ENCODE measurements at places on chromosomes 13 and 19.
A peak's percentile ranks its signal among the peaks of the same experiment; 100 is the strongest.

GRCh38 chr19:10551698-10552301 lies 8.1 kb downstream of the ATG4D start:
- DNase-seq, result peak; percentile 57

DNA sequence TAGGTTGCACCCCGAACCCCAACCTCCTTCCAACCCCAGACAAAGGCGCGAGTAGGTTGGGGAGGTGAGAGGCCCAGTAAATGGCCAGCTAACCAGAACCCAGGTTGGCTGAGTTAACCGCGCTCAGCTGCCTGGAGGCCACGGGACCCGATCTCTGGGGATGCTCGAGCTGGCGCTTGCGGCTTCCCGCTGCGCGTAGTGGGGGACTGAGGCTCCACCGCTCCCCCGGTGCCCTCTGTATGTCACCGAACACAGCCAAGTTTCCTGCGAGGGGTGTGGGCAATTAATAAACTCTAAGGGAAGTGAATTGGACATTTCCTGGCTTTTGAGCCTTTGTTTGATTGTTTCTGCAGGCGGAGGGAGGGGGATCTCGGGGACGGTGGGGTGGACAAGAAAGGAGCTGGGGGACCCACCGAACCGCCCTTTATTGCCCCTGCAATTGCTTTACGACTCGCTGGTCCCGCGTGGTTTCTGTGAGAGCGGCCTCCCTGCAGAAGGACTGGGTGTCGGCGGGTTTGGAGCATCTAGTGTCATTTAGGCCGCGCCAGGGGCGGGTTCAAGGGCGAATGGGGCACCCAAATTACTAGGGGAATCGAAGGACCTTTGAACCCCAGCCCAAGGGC lies 3.5 kb upstream of the ZIC5 start:
- DNase-seq, result no peak

DNA sequence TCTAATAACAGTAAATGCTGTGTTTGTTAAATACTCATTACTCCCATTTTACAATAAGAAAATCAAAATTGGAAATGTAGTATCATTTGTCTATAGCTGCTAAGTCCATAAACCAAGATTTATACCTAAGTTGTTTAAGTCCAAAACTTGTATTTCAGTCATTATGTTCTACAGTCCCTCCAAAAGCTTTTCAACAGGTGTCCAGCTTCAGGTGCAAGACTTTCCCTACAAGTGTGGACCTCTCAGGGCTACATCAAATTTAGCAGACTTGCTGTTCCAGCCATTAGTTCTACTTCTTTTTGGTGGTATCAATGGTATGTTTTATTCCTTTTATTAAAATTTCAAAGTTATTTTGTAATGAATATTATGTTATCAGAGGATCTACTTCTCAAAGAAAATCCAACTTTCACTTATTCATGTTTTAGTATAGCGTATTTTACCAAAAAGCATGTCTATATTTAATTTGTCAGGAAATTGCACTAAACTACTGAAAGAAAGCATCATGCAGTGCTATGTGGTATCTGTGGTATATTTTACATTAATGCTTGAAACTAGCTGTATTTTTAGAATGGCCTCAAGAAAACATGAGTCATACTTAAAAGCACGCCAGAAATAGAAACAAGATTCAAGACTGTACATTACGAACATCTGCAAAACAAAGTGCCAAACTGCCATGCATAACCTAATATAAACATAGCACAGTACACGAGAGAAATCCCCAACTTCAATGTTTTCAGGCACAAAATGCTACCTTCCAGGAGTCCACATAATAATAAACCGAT lies 44.5 kb downstream of the VWA8 start:
- DNase-seq, result peak; percentile 75

GRCh38 chr13:29905845-29906244 lies 55.4 kb upstream of the UBL3 start:
- DNase-seq, result peak; percentile 52

DNA sequence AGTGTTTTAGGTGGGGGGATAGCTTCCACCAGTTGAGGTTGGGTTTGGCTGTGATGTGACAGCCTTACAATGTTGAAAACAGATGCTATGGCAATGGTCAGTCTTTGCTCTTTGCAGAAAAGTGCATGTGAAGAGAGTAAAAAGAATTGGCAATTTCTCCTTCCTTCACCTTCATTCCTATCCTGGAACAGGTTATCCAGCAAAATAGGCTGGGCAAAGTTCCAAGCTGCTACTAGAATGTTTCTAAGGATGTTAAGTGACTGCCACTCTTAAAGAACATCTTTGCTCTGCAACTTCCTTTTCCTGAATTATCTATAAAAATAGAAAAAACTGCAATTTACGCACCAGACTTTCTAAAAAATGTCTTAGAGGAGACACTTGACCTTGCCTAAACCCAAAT lies 50.1 kb upstream of the MYCBP2 start:
- DNase-seq, result no peak

DNA sequence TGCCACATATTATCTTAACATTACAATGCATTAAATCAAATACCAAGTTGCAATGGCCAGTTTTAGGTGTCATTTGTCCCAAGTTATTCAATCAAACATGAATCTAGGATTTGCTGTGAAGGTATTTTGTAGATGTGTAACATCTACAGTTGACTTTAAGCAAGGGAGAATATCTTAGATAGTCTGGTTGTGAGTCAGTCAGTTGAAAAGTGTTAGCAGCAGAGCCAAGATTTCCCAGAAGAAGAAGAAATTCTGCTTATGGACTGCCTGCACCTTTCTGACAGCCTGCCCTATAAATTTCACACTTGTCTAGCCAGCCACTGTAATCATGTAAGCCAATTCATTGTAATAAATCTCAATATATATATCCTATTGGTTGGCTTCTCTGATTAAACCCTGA lies 41.3 kb upstream of the INTS6 start:
- no peak for DNase-seq

DNA sequence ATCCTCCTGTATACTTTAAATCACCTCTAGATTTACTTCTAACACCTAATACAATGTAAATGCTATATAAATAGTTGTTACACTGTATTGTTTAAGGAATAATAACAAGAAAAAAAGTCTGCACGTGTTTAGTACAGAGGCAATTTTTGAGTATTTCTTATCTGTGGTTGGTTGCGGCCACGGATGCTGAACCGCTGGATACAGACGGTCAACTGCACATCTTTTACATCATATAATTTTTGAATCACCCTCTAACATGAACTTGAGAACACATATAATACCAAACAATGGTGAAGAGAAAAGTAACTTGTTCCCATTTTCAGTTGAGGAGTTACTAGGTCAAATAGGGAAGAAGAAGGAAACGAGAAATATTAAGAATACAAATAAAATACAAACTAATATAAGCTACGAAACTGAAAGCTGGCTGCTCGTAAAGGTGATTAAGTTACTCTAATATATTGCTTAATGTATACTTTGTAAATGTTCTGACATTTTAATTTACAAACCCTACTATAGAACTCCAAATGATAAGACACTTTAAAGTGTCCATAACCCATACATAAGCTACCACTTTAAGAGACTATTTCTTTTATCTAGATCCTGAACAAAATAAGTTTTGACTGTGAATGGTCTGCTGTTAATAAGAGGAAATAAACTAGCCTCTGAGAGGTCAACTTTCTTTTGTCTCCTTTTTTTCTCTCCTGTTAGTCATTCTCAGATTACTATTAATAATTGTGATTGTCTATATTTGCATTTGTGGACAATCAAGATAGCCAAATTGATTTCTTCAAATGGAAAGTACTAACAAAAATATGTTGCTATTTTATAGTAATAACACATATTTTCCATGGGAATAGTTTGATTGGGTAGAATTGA lies 457.4 kb downstream of the DIAPH3 start:
- no peak for DNase-seq

DNA sequence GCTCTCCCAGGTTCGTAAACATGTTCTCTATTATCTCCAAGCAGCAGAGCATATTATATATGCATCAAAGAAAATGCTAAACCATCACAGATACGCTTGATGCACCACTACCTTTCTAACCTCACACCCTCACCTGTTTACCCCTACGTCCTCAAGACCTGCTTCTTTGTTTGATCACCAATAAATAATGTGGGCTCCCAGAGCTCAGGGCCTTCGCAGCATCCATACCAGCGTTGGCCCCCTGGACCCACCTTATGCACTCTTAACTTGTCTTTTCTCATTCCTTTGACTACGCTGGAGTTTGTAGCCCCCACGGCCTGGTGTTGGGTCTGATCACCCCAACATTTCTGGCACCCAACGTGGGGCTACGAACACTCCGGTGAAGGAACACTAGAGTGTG lies 10.0 kb upstream of the ZNF443 start:
- no peak for DNase-seq

DNA sequence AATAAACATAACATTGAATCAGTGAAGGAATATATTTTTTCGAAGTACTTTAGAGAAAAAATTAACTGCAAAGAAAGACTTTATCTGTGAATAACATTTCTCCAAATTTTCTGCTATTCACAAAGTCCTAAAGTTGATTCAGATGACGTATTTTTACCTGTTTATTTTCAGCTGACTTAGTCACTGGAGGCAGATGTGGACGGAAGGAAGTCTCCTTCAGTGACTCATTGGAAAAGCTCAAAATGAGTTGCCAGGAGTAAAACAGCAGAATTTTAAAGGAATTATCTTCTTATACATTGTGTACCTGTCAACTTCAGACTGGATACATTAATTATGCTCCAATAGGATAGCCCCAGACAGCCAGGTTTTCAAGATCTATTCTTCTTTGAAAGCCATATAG lies 679.3 kb upstream of the GPC6 start:
- DNase-seq, result peak; percentile 3

DNA sequence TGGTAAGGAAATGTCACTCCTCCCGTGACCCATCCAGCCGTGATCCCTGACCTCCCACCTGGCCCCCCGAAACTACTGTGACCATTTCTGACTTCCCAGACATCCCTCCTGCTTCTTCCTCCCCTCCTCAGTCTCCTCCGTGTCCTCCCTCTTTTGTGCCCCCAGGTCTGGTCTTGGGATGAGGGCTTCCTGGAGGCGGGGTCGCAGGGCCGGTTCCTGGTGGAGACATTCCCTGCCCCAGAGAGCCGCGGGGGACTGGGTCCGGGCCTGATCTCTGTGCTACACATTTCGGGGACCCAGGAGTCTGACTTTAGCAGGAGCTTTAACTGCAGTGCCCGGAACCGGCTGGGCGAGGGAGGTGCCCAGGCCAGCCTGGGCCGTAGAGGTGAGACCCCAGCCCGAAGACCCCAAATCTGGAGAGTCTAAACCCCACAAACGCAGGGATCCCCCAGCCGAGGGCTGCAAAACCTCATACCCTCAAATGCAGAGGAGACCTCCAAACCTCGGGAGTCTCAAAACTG lies 5.0 kb downstream of the KIRREL2 start:
- DNase-seq, result no peak

- DNase-seq, result peak; percentile 14
Measured at GRCh38 chr13:39023761-39024160, 14.1 kb downstream of the PROSER1 start.

DNA sequence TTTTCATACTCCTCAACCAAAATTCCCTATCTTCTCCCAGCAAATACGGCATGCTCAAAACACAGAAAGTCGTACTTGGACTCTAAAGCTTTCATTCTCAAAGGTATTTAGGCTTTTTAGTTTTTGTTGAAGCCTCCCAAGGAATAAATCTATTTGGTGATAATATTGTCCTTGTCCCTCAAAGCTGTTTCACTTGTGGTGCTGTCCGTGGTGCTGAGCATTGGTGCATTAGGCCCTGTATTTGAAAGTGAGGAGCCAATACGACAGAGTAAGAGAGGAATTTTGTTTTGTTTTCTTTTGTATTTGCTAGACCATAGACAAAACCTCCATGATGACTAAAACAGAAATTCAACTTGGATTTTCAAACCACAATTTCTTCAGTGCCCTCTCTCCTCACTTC lies 3.2 kb upstream of the LGALS13 start:
- peak; percentile 39 for DNase-seq

DNA sequence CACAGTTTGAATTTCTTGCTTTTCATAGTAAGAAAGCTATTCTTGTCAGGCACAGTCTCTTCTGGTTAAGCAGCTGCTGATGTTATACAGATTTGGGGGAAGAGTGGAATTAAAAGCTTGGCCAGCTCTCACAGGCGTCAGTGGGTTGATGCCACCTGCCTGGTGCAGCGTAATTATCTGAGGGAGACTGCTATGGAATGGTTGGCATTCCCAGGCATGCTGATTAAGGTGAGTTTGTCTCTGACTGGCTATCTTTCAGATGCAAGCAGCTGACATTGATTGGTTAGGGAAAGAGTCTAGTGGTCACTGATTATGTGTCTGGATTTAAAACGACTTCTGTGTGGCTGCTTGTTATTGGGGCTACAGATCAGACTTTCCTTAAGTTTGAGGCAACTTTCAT lies 948.4 kb downstream of the UQCRFS1 start:
- DNase-seq, result no peak

DNA sequence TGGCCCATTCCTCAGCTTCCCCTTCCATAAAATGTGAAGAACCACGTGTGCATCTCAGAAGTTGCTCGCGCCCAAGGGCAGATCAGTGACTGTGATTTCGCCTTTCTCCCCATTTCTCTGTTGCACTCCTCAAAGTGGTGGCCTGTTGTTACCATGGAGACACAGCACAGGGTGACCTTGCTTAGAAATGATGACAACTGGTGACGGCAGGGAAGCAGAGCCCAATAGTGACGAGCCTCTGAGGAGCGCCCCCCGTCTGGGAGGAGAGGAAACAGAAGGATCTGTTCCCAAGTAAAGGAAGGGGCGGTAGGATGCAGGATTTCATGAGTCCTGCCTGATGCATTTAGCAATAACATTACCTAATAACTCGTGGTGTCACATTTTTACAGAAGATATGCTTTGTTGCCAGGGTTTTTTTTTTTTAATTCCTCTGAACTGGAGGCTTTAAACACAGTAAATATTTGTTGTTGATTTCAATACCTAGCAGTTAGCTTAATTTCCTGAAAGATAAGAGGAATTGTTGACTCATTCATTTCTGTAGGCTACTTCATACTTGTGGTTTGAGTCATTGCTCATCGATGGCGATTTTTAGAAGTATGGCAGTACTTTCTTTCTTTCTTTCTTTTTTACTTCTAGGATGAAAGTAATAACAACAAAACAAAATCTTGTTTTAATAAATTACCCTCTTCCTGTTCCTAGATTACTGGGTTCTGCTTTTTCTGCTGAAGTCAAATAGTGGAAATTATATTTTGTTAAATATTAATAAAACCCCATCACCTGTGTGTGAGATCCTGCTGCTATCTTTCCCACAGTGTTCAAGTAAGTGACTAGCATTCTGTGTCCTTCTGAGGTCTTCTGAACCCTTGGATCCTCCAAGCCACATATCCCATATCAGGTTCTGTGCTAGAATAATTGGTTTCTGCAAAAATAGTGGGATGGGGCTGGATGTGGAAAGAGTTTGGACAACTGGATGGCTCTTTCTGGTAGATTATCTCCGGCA lies 36.0 kb downstream of the MBNL2 start:
- DNase-seq, result peak; percentile 96

- DNase-seq, result no peak
Measured at GRCh38 chr19:54606891-54607784, 13.7 kb downstream of the LILRA1 start.

All from M059J (cell line).